ENCODE measurements at places on chromosomes 6 and 20.

DNA sequence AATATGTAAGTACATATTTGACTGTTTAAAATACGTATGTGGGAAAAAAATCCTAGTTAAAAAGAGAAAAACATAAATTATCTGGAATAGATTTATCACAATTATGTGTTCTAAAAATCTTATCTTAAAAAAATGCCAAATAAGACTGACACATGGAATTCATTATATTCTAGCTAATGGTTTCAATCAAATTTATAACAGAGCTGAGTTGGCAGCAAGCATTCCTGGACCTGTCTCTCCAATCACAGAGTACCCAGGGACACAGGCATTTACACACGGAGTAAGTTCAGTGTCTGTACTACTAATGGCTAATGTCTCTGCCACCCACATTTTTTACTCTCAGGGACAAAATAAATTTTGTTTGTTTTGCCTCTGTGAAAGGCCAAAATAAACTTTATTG lies 122.3 kb downstream of the RPS12 start:
- no peak for DNase-seq

DNA sequence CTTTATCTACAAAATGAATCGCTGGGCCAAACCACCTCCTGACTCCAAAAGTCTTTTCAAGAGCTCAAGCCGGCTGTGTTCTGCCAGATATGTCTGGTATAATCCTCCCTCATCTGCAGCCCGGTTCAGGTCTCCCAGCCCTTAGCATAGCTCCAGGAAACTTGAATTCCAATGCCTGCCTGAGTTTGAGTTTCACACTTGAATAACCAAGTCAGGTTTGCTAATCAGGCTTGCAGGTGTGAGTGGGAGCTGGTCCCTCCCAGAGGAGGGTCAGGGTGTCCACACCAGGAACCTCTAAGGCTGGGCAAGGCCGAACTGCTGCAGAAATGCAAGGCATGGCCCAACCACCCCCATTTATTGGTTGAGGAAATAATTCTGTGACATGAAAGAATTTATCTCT lies 96.6 kb downstream of the TMEM242 start:
- no peak for DNase-seq

GRCh38 chr20:61138566-61138965 lies 113.5 kb upstream of the CDH4 start:
- no peak for DNase-seq

GRCh38 chr6:35038076-35038475 lies 103.1 kb downstream of the TCP11 start:
- DNase-seq: no peak

- no peak for DNase-seq
Measured at GRCh38 chr6:33944686-33945411, 141.0 kb upstream of the MLN start.

DNA sequence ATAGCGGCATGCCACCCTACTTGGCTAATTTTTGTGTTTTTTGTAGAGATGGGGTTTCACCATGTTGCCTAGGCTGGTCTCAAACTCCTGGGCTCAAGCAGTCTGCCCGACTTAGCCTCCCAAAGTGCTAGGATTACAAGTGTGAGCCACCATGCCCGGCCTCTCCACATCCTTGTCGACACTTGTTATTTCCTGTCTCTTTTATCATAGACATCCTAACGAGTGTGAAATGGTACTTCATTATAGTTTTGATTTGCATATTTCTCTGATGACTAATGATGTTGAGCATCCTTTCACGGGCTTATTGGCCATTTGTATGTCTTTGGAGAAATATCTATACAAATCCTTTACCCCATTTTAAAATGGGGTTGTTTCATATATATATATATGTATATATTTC lies 39.0 kb upstream of the ASXL1 start:
- no peak for DNase-seq

- DNase-seq: no peak
Measured at GRCh38 chr6:4084444-4085331, 5.8 kb upstream of the FAM217A start.

DNA sequence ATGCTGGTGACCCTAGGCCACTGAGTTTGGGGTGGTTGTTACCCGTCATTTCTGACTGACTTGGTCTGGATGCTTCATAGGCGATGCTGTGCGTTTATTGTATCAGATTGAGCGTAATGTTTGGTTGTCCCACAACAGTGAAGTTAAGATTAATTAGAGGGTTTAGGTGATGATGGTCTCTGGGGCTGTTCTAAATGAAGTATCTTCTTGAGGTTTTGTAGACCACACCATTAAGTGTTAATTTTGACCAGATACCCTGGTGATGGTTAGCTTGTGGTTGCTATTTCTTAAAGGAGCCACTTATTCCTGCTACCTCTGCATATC lies 132.8 kb downstream of the ARID1B start:
- DNase-seq: no peak

DNA sequence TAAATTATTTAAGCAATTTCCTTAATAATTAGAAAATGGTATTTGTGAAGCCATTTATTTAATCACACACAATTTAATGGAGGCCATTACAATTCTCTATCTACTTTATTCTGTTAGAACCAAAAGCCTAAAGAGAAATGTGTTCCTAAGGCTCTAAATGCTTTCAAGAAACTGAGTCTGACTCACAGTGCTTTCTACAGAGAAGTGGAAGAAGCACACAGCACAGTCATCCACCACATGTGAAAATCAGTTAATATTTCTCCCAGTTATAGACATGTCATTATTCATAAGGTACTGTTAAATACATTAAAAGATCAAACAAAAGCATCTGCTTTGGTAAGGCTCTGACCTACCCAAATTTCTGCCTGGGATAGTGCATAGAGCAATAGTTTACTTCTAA lies 214.4 kb downstream of the ALDH8A1 start:
- no peak for DNase-seq

GRCh38 chr6:34664256-34664971 lies 32.2 kb downstream of the ILRUN start:
- no peak for DNase-seq

DNA sequence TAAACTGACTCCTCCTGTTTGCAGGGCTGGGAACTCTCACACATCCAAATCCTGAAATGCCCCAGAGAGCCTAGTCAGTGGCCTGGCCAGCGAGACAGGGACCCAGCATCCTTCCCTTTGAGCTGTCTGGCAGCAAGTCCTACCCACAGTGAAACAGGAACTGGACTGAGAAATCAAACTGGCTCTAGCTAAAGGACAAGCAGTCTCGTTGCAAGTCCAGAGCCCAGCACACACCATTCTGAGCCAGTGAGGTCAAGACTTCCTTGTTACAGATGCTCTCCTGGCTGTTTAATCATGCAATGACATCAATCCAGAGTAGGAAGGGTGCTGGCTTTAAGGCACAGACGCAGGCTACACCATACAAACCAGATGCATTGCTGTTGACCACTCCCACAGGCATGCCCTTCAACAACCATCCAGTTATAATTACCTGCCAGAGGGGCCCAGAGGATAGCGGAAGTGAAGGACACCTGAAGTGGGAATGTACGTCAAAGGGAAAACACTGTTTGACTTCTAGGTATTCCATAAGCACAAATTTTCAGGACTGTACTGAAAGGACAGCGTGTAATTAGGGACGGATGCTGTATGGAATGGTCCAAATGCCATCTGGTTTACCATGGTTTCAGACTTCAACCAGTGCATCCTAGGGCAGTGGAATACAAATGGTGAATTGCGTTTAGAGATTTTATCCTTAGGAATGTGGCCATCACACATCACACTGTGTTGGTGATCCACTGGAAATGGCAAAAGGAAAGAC lies 114.4 kb downstream of the SLC23A2 start:
- no peak for DNase-seq

DNA sequence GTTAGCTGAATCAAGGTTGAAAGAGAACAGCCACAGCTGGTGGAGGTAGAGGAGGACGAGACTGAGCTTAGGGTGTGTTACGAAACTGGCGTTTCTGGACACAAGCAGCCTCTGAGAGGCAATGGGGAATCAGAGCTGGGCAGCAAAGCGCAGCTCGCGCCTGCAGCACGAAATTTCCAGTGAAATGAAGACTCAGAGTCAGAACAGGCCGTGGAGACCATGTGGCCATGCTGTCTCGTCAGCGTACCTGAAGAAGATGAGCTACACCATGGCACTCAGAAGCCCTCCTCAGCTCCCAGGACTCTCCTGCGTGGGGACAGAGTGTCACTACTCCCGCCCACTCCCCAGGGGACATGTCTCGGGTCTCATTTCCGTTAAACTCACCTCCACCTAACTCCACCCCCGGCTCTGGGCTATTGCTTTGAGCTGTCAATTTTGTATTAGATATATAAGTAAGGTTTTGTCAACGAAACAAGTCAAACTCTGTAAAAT lies 256.9 kb downstream of the ERMARD start:
- DNase-seq: no peak
